NCI-H460 (cell line): ENCODE measurements at places on chromosomes 12 and 14. TPM values are rescaled to one million over a fixed set of nuclear protein-coding genes. Genes with fewer than 3 reads are reported as not detected.

The LUM gene
- 15.0 and 18.5 TPM in 2 replicates for total RNA-seq

The TIGAR gene
- total RNA-seq: 14.1 and 22.0 TPM in 2 replicates

The ANKRD9 gene
- 13.0 and 16.5 TPM in 2 replicates for total RNA-seq

The TCL1A gene
- total RNA-seq: not detected in 2 replicates

DNA sequence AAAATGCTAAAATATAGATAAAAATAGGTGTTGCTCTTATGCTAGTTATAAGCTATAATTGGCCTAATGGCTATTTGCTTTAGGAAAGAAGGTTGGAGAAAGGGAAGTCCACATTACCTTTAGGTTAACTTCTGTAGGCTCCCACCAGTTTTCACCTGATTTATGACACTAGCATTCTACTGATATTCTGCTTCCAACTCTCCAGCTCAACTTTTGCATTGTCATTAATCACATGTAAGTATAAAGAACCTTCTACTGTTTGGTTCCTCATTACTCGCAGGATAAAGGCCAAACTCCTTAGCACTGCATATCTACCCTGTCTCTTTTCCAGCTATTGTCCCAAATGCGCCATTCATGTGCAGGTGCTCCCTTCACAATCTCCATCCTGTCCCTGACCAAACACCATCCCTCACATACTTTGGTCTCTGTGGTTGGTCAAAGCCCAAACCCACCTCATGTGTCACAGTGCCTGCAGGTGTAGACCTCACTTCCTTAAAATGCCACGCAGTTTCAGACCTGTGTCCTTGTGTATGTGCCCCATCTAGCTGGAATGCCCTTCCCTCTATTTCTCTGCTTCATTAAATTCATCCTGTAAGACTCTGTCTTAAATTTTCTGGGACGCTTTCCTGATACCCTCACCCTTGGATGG, 3.3 kb downstream of the DDHD1 start:
- DNase-seq: no peak

DNA sequence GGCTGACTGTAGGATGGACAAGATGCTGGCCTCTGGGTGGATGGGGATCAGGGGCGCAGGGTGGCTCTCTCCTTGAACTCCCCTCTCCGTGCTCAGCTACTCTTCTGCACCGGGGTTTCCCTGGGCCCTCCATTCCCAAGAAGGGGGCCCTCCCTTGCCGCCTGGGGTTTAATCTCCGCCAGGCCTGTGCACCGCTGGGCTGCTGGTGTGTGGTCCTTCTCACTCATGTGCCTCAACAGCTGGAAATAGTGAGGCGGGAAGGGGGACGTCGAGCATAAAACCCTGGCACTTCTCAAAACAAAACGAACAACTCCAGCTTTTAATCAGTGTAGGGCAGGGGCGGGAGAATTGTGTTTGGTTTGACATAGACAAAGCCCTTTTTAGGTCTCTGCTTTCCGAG, 19.0 kb upstream of the SMOC1 start:
- no peak for DNase-seq

- no peak for DNase-seq
These were observed 754.1 kb downstream of the NOVA1 start for GRCh38 chr14:25843481-25844470.

- DNase-seq: no peak
These were observed 356.4 kb downstream of the BCL11B start for GRCh38 chr14:98915625-98916024.

- DNase-seq: no peak
These were observed 37.3 kb downstream of the PPTC7 start for GRCh38 chr12:110545812-110546211.

- DNase-seq: no peak
These were observed 386.3 kb upstream of the TBX3 start for GRCh38 chr12:115070313-115070712.

DNA sequence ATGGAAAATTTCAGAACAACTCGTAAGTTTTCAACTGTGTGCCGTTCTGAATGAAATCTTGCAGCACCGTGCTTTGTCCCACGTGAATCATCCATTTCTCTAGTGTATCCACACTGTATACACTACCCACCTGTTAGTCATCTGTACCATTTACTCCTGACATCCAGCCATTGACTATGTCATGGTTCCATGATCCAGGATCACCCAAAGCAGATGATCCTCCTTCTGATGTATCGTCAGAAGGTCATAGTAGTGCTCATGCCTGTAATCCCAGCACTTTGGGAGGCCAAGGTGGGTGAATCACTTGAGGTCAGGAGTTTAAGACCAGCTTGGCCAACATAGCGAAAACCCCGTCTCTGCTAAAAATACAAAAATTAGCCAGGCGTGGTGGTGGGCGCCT, 122.9 kb downstream of the PPHLN1 start:
- no peak for DNase-seq

- DNase-seq: no peak
These were observed 15.7 kb upstream of the KLRF1 start for GRCh38 chr12:9811621-9812020.
